ENCODE measurements at places on chromosomes 12 and 14. TPM values are rescaled to one million over a fixed set of nuclear protein-coding genes. Genes with fewer than 3 reads are reported as not detected.

The IGF1 gene
- 0.10 TPM for total RNA-seq

The GALNT16 gene
- total RNA-seq: not detected

The CSRP2 gene
- 0.23 TPM for total RNA-seq

The KRT74 gene
- total RNA-seq: not detected

The OR4Q2 gene
- not detected for total RNA-seq

The SERPINA12 gene
- total RNA-seq: not detected

The KRT71 gene
- total RNA-seq: not detected

Measured in activated naive CD4-positive, alpha-beta T cell treated with anti-CD3 and anti-CD28 coated beads, Interleukin-2, amount 10 ng/mL, durations not matched to agents 5 hours and 36 hours (primary cell).